ENCODE measurements at places on chromosomes 5 and 9.

DNA sequence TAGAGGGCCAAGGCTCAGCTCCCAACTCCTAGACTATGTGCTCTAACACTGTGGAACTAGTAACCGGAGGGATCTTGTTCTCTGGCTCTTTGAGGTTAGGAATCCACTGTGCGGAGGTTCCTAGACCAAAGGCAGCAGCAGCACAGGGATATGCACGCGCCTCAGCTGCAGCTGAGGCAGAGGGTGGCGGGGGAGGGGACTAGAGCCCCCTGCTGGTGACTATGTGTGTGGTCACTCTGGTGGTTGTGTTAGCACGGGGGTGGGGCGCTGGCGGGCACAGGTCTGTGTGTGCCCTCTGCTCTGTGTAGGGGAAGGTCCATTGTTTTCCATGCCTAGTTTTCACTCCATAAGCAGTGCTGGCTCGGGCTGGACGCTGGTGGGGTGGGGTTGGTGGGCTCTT lies 458.0 kb upstream of the IZUMO3 start:
- DNase-seq: no peak

- peak; percentile 12 for DNase-seq
Measured at GRCh38 chr9:78261403-78262001, 25.6 kb downstream of the CEP78 start.

DNA sequence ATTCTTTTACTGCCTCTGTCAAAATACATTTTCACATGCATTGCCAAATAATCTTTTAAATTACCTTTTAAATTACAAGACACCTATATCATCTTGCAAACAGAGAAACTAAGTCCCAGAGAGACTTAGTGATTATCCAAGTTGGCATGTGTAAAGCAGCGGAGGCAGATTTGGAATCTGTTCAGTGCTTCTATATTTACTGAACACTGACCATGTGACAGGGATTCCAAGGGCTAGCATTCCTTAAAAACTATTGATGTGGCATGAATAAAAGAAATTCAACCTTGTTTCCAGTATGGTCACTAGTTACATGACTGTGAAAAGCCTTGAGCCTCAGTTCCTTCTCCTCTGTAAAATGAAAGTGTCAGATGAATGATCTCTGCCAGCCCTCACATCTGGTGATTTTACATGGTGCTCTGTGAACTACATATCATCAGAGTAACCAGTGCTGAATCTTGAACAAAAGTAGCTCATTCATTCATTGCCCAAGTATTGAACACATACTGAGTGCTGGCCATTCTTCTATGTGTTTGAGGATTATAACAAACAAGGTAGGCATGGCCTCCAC lies 71.9 kb upstream of the PPP1R2B start:
- no peak for DNase-seq

DNA sequence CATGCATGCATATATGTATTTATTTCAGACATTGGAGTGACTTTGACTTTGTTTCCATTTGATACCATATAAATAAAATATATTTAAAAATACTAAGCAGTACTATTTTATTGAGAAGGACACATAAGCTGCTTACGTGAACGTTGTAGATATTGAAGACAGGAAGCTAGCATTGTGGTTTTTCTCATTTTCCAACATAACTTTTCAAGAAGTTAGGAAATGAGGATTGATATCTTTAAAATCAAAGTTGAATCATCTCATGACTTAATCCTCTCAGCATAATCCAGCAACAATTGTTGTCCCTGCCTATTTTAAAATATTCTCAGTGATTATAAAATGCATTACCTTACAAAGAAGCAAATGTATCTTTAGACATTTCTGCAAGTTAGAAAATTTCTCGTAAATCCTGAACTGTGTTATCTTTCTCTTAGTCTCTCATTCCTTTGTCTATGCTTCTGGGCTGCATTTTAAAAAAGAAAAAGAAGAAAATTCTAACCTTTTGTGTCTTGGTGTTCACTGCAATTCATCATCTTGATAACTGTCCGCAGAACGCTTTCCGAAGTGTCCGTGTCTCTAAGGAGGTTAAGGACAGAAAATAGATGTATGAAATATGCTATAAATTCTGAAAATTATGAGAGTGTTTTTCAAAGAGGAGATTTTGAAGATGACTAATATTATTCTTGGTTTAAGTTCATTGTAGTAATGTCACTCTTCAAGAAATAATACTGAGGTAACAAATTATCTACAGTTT lies 1089.9 kb upstream of the CDH6 start:
- no peak for DNase-seq

DNA sequence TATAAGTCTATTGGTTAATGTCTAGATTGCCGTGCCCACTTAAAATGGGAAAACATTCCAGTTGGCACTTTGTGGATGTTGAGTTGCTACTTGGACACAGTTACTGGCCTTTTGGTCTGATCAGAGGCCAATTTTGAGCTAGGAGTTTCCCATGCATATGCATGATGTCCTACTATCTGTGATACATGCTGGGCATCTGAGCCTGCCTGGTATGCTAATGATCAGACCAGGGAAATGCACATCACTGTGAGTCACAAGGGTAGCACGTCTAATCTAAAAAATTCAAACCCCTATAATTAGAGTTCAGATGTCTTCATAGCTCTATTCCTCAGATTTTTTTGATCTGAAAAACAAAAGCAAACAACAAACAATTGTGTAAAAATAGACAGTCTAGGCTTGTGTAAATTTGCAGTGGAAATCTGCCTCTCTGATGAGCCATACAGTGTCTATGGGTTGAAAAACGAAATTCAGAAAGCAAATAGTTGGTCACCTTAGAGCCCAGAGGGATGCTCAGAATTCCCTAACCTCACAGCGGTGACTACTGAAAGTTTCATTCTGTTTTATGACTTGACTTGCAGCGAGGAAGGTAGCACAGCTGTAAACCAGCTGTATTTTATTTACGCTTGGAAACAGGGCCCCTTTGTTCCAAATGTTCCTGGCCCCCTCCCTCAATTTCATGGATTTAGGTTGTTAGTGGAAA lies 37.3 kb downstream of the PALM2AKAP2 start:
- no peak for DNase-seq

DNA sequence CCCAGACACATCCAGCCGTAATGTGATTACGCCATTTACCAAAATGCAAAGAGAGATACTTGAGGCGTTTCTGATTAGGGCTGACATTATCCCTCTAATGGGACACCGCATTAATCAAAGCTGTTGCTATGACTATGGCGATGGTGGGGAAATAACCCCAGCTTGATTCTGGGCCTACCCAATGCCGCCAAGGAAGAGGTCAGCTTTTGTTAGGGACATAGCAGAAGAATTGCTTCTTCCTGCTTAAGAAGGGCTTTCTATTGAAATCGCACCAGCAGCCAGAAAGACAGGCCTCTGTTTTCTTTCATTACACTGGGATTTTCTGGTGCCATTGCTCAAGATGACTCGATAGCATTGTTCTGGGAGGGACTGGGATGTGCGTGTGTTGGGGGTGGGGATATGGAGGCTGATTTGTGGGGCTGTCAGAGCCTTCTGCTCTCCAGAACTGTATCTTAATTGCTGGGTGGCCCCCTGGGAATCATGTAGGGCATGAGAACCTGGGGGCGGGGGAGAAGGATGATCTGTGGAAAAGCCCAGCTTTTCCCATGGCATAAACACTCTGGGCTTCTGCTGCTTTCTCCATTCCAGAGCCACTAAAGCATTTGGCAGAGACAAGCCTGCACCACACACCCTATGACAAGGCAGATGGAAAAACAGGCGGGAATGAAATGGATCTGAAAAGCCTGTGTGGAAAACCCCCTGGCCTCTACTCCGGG lies 106.5 kb upstream of the RAD23B start:
- no peak for DNase-seq

GRCh38 chr9:92740009-92740408 lies 24.6 kb downstream of the BICD2 start:
- DNase-seq: no peak

GRCh38 chr5:93599399-93600120 lies 16.5 kb downstream of the NR2F1 start:
- no peak for DNase-seq

- no peak for DNase-seq
Measured at GRCh38 chr9:73239570-73240265, 88.1 kb downstream of the ANXA1 start.

GRCh38 chr5:28344836-28345433 lies 1306.5 kb upstream of the CDH9 start:
- DNase-seq: peak; percentile 5

DNA sequence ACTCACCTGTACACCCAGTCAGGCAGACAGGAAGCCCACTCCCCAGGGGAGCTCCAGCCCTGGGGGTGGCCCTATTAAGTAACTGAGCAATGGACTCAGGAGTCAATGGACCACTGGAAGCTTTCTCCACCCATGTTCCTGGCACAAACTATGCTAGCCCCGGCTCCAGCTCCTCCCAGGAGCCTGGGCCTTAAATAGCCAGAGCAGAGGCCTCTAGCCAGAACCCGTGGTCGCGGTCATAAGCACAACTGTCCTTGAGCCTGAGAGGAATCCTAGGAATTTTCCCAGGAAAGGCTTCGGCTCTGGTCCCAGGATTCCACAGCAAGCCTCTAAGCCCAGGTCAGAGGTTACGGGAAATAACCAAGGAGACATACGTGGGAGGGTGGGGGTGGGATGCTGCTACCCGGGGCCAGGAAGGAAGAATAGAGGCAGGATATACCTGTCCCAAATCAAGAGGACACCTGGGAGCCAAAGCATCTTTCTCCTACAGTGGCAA lies 5.5 kb downstream of the SEPTIN8 start:
- DNase-seq: no peak

DNA sequence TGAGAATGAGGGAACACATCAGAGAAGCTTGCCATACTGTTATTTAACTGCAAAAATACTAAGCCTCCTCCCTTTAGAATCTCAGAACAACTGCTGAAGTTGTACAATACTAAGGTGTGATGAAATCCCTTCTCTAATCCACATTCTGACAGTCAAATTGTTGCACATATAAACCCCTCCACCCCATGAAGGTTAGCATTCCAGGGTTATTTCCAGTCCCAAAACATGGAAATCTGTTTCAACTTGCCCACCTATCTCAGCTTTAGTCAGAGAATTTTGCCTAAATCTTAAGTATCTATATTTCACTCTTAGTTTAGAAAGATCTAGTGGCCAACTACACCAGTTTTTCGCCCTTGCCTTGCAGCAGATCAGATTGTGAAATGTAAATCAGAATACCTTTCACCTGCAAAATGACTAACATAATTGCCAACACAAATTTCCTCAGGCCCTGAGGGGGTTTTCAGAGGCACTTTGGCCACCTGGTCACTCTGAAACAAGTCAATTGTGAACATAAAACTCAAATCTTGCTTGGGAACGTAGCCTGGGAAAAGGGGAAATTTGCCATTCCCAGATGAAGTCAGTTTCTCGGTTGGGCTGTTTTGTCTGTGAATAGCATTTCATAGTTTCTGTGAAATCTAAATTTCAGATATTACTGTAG lies 93.9 kb downstream of the EFNA5 start:
- no peak for DNase-seq

GRCh38 chr5:37812365-37812764 lies 27.5 kb downstream of the GDNF start:
- no peak for DNase-seq

DNA sequence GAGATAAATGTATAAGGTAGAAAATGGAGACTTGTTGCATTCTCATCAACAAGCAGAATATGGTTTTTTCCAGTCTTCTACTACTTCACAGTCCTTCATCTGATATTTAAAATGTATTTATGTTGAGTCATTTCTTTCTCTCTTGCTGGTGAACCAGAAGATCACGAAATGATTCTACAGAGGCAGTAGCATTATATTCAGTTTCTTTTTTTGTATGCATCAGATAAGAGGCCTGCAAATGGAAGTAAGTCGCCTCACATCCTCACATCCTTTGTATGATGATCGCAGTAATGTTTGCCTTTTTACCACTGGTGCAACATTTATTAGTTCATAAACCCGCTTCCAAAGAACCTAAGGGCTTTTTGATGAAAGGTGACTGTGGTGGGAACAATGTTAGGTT lies 22.1 kb upstream of the IL13 start:
- no peak for DNase-seq

- DNase-seq: no peak
Measured at GRCh38 chr5:147051193-147051592, 172.6 kb upstream of the PPP2R2B start.

GRCh38 chr9:618478-618877 lies 223.0 kb upstream of the DMRT1 start:
- no peak for DNase-seq

DNA sequence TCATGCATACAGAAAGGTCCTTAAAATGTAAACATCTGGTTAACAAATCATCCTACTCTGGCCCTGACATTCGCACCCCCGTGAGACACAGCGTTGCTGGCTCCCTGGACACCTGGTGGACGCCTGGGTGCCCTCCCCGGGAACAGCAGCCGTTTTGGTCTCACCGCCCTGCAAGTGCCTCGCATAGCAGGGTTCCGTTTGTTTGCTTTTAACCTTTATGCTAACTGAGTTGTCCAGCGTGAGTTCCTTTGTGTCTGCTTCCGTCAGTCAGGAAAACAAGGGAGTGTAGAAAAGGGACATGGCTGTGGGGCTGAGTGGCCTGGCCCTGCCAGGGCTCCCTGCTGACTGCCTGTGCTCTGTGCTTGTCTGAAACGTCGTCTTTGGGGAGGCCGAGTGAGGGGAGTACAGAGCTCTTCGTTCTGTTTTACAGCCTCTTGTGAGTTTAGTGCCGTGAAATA lies 91.8 kb upstream of the CACNA1B start:
- no peak for DNase-seq

DNA sequence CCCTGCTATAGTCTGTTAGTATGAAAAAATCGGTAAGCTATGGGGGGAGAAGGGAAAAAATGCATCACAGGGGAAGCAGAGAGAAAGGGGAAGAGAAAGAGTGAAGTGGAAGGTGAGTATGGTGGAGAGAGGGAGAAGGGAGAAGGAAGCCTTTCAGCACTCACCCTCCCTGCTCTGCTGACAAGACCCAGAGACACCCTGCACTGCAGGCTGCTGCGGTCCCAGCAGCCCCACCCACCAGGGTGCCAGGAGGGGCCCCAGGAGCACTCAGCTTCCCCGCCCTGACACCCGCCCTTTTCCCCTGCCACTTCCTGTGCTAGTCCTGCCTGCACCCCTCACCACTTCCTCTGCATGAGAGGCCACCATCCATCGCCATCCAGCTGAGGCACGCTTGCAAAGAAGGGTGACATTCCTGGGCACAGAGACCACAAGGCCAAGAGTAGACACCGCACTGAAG lies 12.7 kb downstream of the STK10 start:
- peak; percentile 54 for DNase-seq

DNA sequence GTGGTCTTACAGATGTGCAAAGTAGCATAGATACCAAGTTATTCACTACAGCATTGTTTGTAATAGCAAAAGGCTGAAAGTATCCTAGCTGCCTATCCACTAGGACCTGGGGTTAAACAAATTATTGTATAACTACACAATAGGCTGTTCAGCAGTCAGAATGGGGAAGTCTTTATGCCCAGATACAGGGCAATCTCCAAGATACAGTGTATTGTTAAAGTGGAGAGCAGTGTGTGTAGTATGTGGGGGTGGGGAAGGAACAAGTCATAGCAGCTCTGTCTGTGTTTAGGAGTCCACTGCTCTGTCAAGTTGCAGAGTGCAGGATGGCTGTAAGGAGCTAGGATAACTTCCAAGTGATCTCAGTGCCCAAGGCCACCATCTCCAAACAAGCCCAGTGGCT lies 5.5 kb downstream of the PCYOX1L start:
- DNase-seq: no peak

GRCh38 chr9:134539586-134540194 lies 101.9 kb upstream of the COL5A1 start:
- DNase-seq: no peak

- no peak for DNase-seq
Measured at GRCh38 chr5:132566657-132567056, 9.9 kb downstream of the RAD50 start.

- DNase-seq: no peak
Measured at GRCh38 chr5:72988769-72989168, 32.9 kb downstream of the FCHO2 start.

GRCh38 chr9:76136986-76137385 lies 246.5 kb downstream of the PCSK5 start:
- no peak for DNase-seq

GRCh38 chr9:101275769-101276250 lies 109.0 kb downstream of the BAAT start:
- no peak for DNase-seq

Data from hematopoietic multipotent progenitor cell treated with erythropoietin and hydrocortisone succinate and interleukin-3 and kit ligand, for 17 days (in vitro differentiated cells).